ENCODE measurements at places on chromosomes 4 and X.

DNA sequence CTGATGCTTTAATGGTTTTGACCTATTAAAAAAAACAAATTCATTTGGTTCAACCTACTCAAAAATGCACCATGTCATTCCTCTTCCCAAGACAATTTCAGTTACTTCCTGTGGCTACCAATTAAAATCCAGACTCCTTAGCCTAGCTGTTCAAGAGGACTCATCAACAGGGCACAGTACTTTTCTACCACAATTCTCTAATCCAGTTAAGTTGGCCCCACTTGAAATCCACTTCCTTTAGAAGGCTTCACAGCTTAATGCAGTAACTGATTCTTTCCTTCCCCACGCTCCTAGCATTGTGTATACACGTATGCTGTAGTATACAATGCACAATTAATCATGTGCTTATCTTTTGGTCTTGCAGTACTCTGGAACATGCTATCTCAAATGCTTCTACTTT, 129.8 kb downstream of the UGT8 start:
- no peak for DNase-seq

DNA sequence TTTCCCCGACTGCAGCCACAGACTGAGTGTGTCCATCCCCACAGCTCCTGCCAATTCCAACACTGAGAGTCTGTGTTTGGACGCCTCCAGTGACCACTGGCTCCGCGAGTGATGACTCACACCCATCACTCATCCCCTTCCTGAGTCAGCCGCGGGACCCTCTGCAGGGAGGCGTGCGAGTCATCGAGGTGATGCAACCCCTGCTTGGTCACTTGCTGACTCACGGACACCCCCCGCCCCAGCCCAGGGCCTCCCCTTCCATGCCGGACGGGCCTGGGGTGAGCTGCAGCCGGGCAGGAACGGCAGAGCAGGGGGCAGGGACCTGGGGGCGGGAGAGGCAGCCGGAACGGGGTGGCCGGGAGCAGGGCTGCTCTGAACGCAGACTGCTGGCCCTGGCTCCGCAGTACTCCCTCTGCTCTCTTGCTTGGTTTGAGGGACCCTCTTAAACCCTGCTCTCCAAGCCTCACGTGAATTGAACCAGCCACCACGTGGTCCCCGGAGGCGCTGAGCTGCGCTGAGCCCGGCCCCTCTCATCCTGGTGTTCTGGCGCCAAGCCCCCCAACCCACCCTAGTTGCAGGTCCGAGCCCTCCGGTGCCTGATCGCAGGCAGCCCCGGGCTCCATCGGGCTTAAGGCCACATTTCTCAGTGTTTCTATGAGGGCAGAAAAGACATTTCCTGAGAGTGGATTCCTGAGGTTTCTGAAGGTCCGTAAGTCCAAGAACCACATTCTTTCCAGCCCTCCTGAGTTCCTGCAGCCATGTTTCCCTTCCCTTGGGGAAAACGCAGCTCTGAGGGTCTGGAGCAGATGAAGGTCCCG, 32.4 kb downstream of the FGFRL1 start:
- DNase-seq, result no peak

GRCh38 chr4:46818604-46819003, 90.4 kb downstream of the COX7B2 start:
- DNase-seq, result no peak

- DNase-seq, result no peak
Observed at GRCh38 chrX:121579016-121579760, 531.8 kb downstream of the GLUD2 start.

GRCh38 chrX:11478911-11479310, 185.7 kb downstream of the AMELX start:
- no peak for DNase-seq

GRCh38 chr4:145276050-145276449, 95.7 kb upstream of the OTUD4 start:
- no peak for DNase-seq

GRCh38 chrX:118348186-118348810, 2.4 kb downstream of the WDR44 start:
- DNase-seq, result no peak

All from iPS DF 6.9 (cell line).